ENCODE measurements at places on chromosomes 12 and 14.

DNA sequence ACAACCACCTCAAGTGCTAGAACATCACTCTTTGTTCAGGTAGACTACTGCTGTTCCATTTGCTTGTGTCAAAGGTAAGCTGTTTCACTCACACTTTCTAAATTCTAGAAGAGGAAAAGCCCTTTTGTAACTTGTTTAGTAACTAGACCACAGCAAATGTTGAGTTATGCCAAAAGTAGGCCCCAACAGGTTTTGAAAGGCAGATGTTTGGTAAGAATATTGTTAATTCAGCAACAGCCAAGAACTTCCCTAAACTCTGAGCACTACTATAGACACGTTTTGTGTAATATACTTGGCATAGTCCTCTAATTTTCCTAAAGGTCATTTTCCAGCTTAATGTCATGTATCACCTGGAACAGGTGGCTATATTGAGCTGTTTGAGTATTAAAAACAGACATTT lies 79.0 kb downstream of the DCAF5 start:
- DNase-seq = no peak

GRCh38 chr14:56487761-56488160 lies 91.8 kb upstream of the TMEM260 start:
- no peak for DNase-seq

DNA sequence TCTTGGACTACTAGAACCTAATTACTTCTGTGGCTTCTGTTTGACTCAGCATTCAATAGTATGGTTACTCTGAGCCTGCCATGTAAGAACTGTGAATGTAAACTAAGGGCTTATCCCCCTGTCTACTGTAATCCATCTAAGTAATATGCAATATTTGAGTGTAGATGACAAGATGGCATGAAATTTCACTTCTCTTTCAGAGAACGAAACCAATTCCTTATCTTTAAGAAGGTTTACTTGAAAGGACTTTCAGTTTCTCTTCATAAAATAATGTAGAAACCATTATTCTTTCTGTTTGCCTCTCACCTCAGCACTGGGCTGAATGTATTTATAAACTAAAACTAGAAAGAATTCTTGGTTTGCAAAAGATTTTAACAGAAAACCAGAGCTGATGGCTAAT lies 60.4 kb upstream of the ARID2 start:
- DNase-seq = no peak

DNA sequence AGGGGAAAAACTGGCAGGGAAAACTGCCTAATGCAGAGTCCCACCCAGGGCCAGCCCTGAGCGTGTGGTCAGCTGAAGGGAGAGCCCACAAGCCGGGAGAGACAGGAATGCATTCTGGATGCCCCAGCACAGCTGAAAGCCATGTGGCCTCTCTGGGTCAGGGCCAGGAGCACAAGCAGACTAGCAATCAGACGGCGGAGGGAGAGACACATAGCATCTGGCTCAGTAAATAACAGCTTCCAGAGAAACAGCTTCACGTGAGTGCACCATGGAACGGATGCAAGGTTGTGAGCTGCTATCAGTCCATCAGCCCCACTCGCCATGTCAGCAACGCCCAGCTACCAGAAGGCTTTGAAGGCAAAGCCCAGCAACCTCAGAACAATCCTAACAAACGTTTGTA lies 28.2 kb upstream of the TMEM106C start:
- no peak for DNase-seq

DNA sequence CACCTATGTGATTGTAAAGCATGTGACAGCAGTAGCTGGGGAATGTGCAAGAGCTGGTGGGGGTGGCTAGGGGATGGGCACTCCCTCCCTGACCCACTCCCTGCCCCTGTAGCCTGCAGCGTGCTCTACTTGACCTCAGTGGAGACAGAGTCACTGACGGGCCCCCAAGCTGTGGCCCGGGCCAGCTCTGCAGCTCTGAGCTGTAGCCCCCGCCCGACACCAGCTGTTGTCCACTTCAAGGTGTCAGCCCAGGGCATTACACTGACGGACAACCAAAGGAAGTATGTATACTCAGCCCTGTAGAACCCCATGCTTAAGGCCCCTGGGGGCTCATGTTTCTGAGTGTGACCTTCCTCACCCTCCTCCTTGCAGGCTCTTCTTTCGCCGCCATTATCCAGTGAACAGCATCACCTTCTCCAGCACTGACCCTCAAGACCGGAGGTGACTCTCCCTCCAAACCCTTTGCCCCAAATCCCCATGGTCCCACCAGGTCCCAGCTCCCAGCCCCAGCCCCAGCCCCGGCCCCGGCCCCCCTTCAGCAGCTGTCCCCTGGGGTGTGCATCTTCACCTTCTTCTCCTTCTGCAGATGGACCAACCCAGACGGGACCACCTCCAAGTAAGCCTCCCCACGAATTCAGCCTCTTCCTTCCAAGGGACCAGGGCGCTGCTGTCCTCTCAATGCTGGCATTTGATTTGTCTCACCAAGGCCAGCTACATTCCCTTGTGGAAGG lies 13.3 kb downstream of the TNS2 start:
- no peak for DNase-seq

GRCh38 chr12:45727980-45728629 lies 1.4 kb upstream of the ARID2 start:
- no peak for DNase-seq

- no peak for DNase-seq
Observed at GRCh38 chr12:132285991-132286681, 43.3 kb downstream of the GALNT9 start.

- no peak for DNase-seq
Observed at GRCh38 chr12:123908884-123909725, 63.5 kb downstream of the CCDC92 start.

- DNase-seq = no peak
Observed at GRCh38 chr12:44317651-44318126, 481.8 kb downstream of the TMEM117 start.

GRCh38 chr12:52202361-52203078 lies 10.7 kb upstream of the KRT80 start:
- DNase-seq = no peak

- DNase-seq = no peak
Observed at GRCh38 chr12:90910958-90911357, 44.0 kb downstream of the CCER1 start.

- no peak for DNase-seq
Observed at GRCh38 chr12:102197789-102198188, at the start of gene PMCH. TSS of gene PMCH (minus strand) at chr12:102197833. CDS start at chr12:102197770, 63 bp downstream.

DNA sequence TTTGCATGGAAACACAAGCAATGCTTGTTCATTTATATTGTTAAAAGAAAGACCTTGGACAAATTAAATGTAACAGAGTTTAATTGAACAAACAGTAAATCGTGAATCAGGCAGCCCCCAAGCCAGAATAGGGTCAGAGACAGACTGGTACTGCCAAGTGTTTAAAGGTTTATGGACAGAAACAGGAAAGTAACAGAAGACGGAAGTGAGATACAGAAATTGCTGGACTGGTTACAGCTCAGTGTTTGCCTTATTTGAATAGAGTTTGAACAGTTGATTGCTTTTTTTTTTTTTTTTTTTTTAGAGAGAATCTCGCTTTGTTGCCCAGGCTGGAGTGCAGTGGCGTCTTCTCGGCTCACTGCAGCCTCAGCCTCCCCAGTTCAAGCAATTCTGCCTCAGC lies 50.3 kb downstream of the DAO start:
- DNase-seq = no peak

DNA sequence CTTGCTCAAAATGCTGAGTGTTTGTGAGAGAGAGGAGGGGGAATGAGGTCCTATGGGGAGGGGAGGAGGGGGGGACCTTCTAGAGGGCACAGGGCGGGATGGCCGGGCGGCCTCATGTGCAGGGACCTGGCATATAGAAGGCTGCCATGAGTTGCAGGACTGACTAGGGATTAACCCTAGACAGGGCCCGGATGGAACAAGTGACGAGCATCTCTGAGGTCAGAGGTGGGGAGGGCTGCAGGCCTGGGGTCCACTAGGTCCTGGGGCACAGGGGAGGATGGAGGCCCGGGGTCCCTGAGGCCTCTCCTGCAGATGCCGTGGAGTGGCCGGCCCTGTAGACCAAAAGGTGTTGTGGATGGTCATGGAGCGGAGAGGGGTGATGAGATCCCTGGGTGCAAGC lies 104.0 kb upstream of the EIF5 start:
- DNase-seq = no peak

All from stimulated activated CD8-positive, alpha-beta memory T cell treated with anti-CD3 and anti-CD28 coated beads, Interleukin-2, amount 100 ng/mL, for 1 hour (primary cell).